ENCODE measurements at places on chromosomes 4 and X.

DNA sequence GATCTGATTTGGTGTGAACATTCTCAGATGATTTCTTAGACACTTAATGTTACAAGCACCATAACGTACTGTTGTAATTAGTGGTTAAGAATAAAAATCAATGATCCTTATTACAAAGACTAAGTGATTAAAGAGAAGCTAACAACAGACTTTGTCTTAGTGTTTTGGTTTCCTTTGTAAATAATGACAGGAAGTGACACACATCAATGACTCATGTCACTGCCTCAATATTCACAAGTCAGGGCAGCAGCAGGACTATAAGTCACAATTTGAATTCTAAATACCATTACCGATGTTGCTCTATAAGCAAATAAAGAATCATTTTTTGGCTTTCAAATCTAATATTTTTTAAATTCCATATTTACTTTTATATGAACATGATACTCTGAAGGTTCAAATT lies 115.8 kb upstream of the FAT4 start:
- no peak for DNase-seq

DNA sequence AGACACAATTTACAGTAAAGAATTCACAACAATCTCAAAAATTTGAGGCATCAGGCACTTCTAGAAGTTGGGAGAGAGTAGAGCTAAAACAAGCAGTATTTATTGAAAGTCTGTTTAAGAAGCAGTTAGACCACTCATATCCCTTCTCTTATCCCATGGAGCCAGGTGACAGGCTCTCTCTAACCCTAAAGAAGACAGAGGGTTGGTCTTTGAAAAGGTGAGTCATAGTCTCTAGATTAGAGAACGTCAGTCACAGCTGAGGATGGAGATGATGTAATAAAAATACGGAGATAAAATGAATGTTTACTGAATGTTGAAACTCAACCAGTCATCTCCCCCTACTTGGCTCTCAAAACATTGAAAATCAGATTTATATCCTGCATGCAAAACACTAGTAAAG lies 223.8 kb downstream of the CHIC2 start:
- DNase-seq: no peak

DNA sequence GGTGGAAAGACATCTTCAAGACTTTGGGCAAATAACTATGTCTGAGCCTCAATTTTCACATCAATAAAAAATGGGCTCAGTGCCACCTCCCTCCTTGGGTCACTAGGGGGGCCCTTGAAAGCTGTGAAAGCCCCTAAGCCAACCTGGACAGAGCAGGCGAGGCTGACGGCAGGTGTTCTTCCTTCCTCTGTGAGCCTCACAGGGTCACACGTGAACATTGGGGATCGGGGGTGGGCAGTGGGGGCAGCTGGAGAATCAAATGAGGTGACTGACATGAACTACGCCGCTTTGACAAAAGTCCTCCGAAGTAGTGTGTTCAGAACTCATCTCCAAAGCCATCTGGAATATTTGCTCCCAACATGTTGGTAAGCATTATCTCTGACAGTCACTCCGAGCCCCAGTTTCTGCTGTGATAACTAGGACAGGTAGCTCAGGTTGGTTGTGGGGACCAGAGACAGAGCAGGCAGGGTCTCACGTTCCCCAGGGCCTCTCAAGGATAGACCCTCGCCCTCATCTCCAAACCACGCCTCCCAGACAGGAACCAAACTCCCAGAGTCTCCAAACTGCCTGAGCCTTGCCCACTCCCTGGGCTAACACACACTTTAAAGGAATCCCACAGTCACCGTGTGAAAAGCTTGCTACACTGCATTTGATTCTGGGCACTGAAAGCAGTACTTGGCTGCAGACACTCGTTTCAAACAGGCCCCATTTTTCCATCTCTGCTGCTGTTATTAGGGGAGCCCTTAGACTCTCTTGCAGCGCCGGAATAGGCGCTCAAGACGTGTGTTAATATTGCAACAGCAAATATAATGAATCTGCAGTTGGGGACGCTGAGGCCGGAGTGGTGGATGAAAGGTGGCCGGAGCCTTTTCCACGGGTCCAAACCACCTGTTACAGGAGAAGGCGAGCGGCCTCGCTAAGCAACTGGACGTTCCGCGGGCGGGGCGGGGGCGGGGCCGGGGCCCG lies 717 bp upstream of the WFS1 start:
- no peak for DNase-seq

GRCh38 chrX:18616688-18617406 lies 55.1 kb downstream of the RS1 start:
- no peak for DNase-seq

DNA sequence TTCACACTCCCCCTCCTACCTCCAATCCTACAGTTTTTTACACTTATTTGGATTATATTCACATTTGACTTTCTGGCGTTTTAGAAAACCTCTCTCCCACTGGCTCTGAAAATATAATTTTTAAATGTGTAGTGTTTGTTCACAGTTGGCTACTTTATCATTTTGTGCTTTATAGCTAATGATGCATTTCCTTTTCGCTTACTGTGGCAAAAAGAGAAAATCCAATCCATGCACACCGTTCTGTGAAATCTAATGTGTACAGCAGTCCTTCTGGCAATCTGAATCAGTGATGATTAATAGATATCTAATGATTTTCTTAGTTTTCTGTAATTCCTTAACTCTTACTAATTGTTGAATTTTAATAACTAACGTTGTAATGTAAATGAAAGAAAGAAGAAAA lies 271.5 kb downstream of the ARAP2 start:
- no peak for DNase-seq

GRCh38 chr4:15479089-15479912 lies 9.6 kb downstream of the CC2D2A start:
- peak; percentile 46 for DNase-seq

- DNase-seq: no peak
These were observed 98.7 kb upstream of the GRIA3 start for GRCh38 chrX:123085311-123085940.

DNA sequence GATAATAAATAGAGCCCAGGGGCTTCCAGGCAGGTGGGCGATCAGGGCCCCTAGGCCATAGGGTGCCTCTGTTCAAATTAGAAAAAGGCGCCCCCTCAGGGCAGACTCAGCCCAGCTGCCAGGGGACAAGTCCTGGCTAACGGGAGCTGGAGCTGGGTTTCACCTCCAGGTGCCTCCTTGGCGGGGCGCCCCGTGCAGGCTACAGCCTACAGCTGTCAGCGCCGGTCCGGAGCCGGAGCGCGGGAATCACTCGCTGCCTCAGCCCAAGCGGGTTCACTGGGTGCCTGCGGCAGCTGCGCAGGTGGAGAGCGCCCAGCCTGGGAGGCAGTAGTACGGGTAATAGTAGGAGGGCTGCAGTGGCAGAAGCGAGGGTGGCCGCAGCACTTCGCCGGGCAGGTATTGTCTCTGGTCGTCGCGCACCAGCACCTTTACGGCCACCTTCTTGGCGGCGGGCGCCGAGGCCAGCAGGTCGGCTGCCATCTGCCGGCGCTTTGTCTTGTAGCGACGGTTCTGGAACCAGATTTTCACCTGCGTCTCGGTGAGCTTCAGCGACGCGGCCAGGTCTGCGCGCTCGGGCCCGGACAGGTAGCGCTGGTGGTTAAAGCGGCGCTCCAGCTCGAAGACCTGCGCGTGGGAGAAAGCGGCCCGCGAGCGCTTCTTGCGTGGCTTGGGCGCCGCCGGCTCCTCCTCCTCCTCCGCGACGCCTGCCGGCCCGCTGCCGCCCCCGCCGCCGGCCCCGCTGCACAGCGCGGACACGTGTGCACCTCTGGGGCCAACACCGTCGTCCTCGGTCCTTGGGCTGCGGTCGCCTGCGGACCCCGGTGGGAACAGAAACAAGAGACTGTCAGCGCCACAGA lies 2.4 kb downstream of the NKX3-2 start:
- DNase-seq: no peak

DNA sequence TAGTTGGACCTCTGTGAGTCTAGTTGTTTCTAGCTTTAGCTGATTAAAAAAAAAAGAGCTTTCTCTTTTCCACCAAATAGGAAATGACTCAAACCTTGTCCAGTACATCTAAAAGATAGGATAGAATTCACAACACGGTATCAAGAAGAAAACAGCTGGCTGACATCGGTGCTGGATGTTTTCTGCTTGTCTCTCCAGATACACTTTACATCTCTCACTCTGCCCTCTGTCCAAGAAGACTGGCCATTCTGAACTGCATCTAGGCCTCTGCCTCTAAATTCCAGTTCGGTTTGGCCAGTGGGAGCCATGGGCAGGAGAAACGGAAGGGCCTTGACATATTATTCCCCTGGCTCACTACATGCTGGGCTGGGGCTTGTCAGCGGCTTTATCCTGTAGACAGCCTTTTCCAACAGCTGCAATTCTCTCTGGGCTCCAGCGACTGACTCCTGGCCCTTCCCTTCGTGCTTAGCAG lies 57.3 kb upstream of the SHISA3 start:
- DNase-seq: no peak

GRCh38 chr4:147160908-147161513 lies 215.3 kb upstream of the TTC29 start:
- DNase-seq: peak; percentile 7
